Caki2 (cell line): ENCODE measurements at places on chromosomes 11 and 22.

- DNase-seq, result peak; percentile 96
Observed at GRCh38 chr11:62881579-62882430, 1.1 kb downstream of the SLC3A2 start.

- DNase-seq, result no peak
Observed at GRCh38 chr11:123587044-123587443, 67.4 kb downstream of the SCN3B start.

DNA sequence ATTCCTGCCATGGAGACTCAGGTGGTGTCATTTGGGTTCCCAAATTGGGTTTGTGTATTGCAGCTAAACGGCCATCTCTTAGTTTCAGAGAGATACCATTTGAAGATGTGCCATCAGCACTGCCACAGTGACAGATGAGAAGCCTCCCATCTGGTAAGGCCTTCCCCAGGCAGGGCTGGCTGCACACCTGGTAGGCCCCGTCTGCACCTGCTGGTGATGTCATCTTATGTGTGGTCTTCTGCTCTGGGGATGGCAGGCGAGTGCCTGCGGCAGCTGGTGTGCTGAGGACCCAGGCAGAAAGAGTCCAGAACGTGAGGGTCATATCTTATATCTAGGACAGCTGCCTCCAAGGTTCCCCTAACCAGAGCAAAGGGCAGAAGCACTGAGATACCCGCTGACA lies 100.6 kb downstream of the CSNK2A3 start:
- no peak for DNase-seq

DNA sequence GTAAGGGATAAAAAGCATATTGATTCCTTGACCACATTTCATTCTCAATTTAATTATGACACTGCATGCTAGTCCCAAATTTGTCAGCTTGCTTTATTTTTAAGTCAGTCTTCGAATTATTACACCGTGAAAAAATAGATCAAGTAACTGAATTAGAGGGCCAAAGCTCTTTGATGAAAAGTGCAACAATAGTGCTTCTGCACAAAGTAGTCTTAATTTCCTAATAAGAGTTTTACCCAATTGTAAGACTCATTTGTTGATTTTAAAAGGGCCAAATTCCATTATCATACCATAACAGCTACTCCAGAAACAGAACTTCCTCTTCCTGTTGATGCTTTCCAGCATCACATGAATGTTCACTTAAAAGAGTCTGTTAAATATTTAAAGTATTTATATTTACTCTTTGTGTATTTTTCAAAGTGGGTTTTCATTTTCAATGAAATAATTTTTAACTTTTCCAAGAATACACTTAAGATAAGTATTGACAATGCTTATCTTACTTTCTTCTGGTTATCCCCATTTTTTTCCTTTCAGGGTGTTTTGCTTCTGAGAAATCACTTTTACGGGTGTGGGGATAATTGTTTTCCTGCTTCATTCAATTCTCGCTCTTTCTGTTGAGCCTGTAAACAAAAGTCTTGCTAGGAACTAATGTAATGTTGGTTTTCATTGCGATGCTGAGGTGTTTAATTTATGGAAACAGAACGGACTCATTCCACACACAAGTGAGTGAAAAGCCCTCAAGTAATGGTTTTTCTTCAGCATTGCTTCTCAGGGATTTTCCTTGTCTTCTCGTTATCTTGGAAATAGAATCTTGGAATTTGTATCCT lies 2.1 kb downstream of the ARHGEF12 start:
- DNase-seq, result no peak

DNA sequence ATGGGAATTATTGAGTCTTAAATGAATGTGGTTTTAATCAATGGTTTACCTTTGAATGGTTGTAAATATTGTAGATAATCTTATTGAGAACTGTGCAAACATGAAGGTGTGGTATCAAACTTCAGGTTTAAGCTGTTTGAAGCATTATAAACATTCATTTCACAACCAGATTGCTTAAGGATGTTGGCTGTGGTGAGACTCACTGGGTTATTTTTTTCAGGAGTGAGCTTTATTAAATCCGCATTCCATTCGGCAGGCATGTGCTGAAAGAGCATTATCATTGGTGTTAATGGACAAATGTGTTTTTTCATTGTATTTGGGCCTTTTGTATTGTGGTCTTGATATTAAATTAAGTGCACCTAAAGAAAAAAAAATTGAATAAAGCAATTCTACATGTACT lies 9.7 kb downstream of the MMP3 start:
- DNase-seq, result no peak

DNA sequence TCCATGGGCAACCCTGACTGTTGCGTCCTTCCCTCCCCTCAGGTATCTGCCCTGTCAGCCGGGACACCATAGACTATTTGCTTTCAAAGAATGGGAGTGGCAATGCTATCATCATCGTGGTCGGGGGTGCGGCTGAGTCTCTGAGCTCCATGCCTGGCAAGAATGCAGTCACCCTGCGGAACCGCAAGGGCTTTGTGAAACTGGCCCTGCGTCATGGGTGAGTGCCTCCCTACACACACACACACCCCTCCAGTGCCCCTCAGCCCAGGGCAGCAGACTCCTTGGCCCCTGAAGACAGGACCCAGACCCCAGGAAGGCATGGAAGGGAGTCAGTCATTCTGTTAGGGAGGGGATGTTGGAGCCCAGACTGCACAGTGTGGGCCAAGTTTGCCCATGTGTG lies 17.9 kb upstream of the UVRAG start:
- DNase-seq, result no peak

- DNase-seq, result no peak
Observed at GRCh38 chr22:39352306-39352891, 2.6 kb downstream of the SYNGR1 start.

DNA sequence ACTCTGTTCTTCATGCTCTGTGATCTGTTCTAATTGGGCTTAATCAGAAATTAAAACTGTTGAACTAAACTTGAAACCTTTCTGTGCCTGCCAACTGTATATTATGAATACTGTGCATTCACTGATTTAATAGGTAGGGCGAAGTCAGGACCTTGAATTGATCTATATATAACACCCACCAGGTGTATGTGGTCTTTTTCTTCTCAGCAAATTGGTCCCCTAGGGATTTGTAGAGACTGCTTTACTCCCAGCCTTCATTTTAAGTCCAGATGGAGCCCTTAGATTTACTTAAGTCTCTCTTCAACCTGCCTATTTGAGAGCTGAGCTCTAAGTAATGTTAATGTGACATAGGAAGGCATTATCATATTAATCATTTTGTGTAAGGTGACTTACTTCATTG lies 257.5 kb downstream of the TMEM135 start:
- DNase-seq, result no peak

DNA sequence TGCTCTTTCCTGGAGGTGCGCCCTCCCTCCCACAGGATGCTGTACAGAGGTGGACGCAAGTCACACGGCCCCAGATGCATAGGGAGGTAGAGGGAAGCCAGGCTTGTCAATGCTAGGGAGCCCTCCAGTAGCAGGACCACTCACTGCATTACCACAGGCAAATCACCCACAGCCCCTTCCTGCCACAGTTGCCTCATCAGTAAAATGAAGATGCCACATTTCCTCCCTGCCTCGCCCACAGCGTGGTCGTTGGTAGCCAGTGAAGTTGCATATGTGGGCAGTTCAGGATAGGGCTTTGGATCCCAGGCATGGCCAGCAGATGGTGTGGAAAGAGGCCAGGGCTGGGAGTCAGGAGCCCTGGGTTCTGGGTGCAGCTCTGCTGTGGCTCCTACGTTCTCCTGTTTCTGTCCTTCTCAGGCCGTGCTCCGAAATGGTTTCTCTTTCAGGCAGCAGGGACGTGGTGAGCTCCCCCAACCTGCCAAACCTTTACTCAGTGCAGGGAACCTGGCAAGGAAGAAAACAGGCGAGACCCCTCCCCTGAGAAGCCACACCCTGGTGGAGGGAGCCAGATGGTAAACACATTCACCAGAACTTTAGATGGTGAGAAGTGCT lies 22.6 kb downstream of the DAGLA start:
- DNase-seq, result no peak

GRCh38 chr11:73323464-73323863 lies 15.4 kb downstream of the ARHGEF17 start:
- DNase-seq, result no peak

DNA sequence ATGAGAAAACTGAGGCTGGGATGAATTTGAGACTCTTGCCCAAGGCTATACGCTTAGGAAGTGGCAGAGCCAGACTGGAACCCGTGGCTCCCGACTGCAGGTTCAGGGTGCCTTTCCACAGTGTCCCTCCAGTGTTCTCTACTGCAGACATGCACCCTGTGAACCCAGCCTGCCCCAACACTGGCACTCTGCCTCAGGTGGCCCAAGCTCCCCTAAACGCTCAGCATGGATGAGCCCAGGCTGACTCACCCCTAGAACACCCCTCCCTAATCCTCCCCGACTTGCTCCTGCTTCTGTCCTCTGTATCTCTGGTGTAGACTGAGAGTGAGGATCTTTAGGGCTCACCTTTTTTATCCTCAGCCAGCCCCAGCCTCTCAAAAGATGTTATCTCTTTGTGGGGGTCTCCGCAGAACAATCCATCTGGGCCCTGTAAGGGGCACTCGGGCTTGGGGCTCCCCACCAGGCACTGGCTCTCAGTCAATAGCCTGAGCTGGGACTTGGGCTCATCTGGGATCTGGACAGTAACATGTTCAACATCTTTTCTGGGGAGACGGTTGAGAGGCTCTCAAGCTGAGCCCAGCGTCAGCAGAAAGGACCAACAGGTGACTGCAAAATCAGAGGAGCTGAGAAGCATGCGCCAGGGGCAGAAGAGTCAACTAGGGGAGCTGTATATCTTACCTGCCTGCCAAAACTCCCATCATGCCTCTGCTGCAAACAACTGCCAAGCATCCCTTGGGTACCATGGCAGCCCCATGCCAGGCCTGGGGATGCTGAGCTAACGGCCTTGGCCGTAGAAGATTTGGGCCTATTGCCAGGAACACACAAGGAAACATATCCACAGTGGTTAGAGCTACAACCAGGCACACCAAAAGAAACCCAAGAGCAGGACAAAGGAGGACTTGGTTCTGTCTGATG lies 176.2 kb downstream of the BUD13 start:
- DNase-seq, result no peak

- no peak for DNase-seq
Observed at GRCh38 chr11:70739811-70740487, 341.6 kb downstream of the CTTN start.
